ENCODE measurements at places on chromosomes 5 and 9. TPM values are rescaled to one million over a fixed set of nuclear protein-coding genes. Genes with fewer than 3 reads are reported as not detected.

Gene SHISAL2B
- total RNA-seq = not detected

Gene SLC35D2
- 34.7 TPM for total RNA-seq

Gene LCN15
- total RNA-seq = not detected

Gene ISL1
- not detected for total RNA-seq

Gene FUT7
- not detected for total RNA-seq

Gene ANKRD33B
- 7.8 TPM for total RNA-seq

Gene MSMP
- not detected for total RNA-seq

Gene DMRT2
- not detected for total RNA-seq

Gene SPINK13
- total RNA-seq = not detected

Gene CDC20B
- not detected for total RNA-seq

Gene PCDHA4
- 1.2 TPM for total RNA-seq

Gene CYFIP2
- total RNA-seq = 16.4 TPM
